ENCODE measurements at places on chromosomes 4 and X.

- no peak for DNase-seq
Measured at GRCh38 chrX:63349307-63349706, 1.8 kb downstream of the SPIN4 start.

DNA sequence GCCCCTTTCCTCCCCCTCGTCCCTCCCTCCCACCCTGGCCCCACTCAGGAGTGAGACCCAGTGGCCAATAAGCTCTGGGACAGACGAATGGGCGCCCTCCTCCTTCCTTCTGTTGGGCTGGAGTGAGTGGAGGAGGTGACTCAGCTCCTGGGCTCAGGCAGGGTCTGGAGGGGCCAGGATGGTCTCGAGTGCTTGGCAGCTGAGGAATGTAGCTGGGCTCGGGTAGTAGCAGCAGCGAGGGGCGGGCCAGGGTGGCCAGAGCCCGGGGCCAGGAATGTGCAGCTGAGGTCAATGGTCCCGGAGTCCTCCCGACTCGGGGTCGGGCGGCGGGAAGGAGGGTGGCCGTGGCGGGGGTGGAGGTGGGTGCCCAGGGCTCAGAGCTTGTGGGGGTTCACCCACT lies 15.0 kb downstream of the G6PD start:
- no peak for DNase-seq

- no peak for DNase-seq
Measured at GRCh38 chrX:132114607-132115006, 13.2 kb downstream of the FRMD7 start.

GRCh38 chr4:8269535-8270417 lies at the start of gene HTRA3:
Gene HTRA3, plus strand, starts transcription at chr4:8269754. Its CDS starts 215 bp downstream, at chr4:8269969.
- DNase-seq: peak; percentile 85

DNA sequence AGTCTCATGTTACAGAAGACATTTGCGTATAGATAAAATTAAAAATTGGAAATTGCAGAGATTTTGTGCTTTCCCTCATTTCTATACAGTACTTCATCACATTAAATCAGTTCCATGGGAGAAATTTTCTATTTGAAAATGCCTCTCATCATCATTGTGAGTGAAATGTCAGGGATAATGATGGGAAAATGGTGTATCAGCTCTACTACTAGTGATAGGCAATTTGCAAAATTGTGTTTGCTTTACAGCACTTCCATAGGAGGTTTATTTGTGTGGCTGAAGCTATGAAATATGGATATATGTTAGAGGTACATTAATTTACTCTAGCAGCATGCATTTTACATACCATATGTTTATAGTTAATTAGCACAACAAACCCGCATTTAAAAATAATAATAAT lies 21.0 kb upstream of the ANAPC4 start:
- DNase-seq: no peak

DNA sequence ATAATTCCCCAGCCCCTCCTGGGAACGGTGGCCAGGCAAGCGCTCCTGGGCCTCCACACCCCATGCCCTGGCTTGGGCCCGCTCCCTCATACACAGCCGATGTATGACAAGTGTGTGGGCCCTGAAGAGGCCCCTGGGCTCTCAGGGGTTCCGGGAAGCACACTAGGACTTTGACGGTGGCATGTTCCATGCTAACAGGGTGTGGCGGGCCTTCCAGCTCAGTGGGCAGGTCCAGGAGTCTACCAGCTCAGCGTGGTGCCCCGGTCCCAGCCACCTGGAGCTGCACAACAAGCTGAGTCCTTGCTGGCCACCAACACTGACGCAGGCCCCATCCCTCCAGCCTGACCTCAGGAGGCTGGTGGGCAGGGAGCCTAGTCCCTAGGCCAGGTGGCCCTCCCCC lies 24.4 kb upstream of the HMX1 start:
- DNase-seq: no peak

GRCh38 chr4:118740869-118741268 lies 55.7 kb downstream of the METTL14 start:
- DNase-seq: no peak

DNA sequence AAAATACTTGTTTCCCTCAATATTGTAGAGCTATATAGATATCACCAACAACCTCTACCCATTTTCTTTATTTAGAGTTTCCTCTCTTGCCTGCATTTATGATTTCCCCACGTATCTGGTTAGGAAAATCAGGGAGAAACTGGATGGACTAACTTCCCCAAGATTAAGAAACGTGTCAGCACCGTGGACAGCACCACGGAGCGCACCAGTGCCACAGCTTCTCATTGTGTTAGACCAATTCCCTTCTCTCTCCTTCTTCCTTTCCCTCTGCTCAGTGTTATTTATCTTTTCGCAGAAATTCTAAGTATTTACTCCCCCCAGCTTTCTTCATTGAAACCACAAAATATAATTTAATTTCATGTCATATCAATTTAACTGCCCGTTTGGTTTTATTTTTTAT lies 568.6 kb upstream of the BOD1L1 start:
- DNase-seq: peak; percentile 55

DNA sequence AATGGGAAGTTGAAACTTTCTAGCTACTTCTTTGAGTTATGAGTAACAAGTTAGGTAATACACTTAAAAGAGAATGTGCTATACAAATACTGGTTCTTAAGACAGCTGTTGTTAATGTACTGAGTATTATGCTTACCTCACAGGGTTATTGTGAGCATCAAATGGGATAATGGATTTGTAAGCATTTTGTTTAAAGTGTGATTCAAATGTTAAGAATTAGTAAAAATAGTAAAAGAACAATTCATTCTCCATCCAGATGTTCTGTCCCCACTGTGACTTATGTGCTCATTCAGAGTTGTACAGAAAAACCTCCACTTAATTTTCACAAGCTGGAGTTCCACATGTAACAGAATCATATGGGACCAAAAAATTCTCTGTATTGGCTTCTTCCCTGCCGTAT lies 63.6 kb downstream of the AR start:
- DNase-seq: no peak

GRCh38 chrX:88560673-88561330 lies 186.2 kb upstream of the CPXCR1 start:
- DNase-seq: no peak

DNA sequence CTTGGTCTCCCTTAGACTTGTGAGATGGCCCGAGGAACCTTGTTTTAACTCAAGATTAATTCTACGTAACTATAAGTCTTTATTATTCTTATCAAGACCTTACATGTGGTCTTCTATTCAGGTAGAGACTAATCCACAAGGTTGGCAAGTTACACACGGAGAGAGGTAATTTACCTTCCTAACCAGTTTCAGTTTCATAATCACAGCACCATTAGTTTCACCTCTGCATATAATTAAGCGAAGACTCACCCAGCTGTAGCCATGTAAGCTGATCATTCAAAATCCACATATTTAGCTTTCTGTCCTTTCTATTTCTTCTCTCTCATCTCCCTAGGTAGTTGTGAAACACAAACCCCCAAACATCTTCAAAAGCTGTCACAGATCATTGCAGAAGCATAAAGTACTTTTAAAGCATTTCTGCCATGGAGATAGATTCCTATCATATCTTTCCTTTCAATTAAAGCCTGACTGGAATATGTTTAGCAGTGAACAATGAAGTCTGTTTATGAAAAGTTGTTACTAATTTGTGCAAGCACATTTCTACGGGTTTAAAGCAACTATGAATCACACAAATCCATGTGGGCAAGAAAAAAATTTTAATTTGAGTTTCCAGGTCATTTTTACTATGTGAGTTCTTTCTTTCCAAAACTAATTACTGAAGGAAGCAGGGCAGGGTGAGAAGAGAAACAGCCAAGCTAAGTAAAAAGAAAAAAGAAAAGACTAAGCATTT lies 78.5 kb downstream of the BTC start:
- DNase-seq: no peak

DNA sequence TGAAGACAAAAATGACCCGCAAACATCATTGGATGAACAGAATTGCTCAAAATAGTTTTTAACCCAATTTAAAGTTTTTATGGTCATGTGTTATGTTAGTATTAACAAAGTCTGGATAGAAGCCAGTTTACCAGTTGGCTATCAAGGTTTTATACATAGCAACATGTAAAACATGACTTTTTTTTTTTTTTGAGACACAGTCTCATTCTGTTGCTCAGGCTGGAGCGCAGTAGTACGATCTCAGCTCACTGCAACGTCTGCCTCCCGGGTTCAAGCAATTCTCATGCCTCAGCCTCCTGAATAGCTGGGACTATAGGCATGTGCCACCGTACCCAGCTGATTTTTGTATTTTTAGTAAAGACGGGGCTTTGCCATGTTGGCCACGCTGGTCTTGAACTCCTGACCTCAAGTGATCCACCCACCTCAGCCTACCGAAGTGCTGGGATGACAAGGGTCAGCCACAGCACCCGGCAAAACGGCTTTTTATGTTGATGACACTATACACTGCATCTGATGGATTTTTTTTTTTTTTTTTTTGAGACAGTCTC lies 3.4 kb downstream of the SAT1 start:
- no peak for DNase-seq

- no peak for DNase-seq
Measured at GRCh38 chr4:91280551-91281290, 1023.0 kb upstream of the GRID2 start.

- no peak for DNase-seq
Measured at GRCh38 chr4:136750897-136751296, 781.4 kb downstream of the PCDH18 start.

DNA sequence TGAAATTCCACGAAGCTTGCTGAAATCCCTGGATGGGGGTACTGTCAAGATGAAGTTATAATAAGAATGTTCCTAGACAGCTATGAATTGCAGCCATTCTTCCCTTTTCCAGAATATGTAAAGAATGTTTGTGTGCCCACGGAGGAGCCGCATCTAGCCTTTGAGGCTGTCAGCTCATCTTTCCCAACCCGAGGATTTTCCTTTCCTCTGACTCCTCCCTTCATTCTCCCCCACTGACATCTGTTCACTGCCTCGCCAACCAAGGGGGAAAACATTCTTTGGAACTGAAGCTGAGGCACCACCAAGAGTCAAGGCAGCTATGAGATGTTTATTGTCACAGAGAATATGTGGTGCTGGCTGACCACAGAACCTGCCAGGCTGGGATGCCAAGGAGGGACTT lies 8.8 kb downstream of the NHSL2 start:
- DNase-seq: no peak

GRCh38 chr4:83536362-83537272 lies 709 bp downstream of the GPAT3 start:
- no peak for DNase-seq

DNA sequence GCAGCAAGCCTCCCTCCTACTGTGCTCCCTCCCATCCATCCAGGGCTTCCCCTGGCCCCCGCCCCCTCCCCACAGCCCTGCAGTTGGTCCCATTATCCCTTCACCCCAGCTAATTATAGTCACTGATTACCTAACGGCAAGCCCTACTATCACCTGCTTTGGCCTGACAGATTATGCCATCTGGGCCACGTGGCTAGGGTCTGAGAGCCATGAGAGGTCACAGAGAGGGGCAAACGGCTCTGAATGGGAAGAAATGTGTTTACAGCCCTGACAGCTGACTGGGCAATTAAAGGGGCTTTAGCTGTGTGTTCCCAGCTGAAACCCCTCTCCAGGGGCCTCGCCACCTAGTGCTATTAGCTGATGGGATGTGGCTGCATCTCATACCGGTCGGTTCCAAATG lies 134.4 kb upstream of the CPEB2 start:
- no peak for DNase-seq

DNA sequence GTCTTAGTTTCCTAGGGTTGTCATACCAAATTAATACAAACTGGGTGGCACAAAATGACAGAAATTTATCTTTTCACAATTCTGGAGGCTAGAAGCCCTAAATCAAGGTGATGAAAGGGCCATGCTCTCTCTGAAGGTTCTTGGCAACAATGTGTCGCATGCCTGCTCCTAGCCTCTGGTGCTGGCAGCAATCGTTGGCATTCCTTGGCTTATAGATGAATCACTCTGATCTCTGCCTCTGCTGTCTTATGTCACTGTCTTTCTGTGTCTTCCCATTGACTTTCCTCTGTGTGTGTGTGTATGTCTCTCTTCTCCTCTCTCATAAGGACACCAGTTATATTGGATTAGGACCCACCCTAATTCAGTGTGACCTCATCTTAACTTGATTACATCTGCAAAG lies 15.9 kb upstream of the INTU start:
- no peak for DNase-seq

DNA sequence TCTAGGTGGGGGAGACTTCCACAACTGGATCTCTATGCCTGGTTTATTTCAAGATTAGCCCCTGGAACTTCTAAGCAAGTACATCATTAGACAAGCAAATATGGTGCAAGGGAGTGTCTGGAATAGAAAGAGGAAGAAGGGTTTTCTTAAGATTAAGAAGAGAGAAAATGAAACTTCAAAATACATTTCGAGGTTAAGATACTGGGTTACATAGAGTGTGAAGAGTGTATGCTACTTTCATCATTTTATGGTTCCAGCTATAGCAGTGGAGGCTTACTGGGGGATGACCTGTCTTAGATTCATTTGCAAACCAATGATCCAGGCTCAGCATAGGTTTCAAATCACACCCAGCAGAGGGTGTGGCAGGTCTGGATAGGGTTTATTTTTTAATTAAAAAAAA lies 144.4 kb upstream of the GATB start:
- no peak for DNase-seq

- DNase-seq: no peak
Measured at GRCh38 chrX:47674776-47675175, 15.8 kb upstream of the UXT start.

GRCh38 chr4:98617358-98618047 lies 40.9 kb downstream of the TSPAN5 start:
- peak; percentile 44 for DNase-seq

DNA sequence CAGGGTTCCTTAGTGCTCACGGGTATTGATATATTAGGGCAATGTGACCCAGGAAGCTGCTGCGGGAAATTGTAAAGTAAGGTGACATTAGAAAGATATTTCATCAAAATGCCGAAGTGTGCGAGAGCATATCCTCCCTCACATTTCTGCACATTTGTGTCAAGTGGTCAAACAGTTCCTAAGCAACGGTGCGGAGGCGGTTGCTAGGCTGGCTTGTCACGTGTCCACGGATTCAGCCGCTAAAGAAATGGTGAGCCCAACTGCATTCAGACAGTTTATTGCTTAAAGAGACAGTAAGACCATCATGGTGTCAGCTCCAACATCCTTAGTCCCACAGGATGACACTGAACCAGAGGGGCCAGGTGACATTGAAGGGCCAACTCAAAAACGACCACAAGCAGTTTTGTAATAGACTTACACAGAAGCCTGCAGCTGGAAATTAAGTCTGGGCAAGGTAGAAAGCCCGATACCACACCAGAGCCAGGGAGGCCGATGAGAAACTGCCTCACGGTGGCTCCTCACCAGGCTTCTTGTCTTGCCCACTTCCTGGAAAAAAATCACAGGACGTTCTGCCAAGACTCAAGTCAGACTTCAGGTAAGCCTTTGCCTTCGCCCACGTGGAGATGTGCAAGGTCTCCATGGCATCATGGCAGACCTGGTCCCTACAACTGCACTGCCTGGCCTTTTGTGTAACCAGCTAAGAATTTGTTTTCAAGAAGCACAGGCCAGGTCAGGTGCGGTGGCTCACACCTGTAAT lies 50.4 kb downstream of the USP11 start:
- peak; percentile 80 for DNase-seq
